ENCODE measurements at places on chromosomes 7 and 10.

DNA sequence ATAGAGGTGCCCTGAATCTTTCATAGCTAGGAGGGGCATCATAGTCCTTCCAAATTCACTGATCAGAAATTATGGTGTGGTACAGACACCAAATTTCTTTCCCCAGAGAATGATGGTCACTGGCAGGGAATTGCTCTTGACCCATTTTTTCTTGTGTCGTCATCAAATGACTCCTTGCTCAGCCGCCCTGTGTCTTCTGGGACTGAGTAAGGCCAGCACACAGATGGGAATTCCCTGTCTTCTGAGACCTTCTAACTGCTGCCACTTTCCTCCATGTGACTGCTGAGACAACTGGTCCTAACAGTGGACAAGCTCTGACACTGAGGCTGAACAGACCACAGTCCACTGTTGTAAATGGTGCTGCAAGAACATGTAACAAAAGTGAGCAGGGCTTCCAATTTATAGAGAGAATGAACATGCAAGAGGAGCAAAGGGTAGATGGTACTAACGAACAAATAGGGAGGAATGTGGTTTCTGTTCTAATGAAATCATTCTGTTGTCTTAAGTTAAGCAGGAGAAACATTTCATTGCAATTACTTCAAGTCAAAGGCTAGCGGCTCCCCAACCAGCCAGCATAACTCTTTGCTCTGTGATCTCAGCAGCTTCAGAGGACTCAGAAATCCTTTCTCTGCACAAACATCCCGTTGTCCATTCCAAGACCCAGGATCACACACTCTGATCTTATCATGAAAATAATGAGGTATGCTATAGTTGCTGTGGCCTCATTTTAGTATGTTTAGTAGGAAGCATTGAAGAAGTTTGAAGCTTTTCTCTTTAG lies 235.9 kb upstream of the PRSS1 start:
- DNase-seq, result no peak

DNA sequence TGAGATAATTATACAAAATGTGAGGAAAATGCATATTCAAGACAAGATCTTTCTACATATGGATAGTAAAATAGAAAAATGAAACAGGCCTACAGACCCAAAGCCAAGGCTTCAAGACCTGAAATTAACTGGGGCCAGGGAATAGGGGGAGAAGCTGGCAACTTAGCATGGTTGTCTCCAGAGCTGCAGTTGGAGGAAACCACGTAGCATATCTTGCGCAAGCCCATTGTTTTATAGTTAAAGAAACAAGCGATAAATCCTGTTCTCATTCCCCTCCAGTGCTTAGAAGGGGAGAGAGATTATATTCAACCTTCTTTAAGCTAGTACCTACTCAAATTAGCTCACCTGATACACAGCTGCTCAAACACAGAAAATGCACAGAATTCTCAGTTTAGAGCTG lies 197.1 kb downstream of the SORCS1 start:
- no peak for DNase-seq

DNA sequence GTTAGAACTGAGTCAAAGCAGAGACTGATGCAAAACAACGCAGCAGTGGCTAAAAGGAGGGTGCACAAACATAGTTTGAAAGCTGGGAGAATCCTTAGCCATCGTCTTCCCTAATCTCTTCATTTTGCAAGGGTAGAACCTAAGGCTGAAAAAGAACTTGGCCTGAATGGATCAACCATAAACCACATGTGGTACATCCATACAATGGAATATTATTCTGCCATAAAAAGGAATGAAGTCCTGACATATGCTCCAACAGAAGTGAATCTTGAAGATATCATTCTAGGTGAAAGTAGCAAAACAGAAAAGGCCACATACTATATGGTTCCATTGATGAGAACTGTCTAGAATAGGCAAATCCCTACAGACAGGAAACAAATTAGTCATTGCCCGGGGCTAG lies 330.3 kb upstream of the NPVF start:
- DNase-seq, result no peak

- DNase-seq, result no peak
Measured at GRCh38 chr7:17558558-17559332, 260.3 kb downstream of the AHR start.

DNA sequence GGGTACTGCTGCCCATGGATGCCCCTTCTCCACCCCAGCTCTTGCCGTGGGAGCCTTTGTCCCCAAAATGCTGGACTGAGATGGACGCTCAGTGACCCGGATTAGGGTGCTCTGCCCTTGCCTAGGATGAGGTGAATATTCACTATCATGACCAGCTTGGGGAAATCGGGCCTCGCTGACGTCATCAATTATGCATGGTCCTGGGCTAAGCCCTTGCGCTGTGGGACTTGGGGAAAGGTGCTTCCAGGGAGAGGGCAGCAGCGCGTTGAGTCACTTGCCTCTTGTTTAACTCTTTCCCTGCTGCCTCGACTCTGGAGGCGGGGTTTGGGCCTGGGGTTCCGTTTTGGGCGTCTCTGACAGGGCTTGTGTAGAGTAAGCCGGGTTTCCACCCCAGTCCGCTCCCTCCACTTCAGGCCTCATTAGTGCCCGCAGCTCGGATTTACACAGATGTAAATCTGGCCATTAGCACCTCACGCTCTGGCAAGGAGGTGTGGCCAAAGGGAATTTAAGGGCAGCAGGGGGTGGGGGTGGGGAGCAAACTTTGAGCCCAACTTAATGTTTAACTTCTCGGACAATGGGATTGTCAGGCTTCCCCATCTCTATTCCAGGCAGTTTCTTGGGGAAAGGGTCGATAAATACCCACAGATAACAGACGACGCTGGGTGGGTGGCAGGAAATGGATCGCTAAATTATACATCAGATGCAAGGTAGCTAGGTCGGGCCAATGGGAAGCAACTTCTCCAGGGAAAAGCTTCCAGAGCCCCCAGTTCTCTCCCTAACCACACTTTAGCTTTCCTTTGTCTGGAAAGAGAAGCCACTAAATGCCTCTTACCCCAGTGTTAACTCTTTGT lies 51.3 kb upstream of the TCF7L2 start:
- no peak for DNase-seq

DNA sequence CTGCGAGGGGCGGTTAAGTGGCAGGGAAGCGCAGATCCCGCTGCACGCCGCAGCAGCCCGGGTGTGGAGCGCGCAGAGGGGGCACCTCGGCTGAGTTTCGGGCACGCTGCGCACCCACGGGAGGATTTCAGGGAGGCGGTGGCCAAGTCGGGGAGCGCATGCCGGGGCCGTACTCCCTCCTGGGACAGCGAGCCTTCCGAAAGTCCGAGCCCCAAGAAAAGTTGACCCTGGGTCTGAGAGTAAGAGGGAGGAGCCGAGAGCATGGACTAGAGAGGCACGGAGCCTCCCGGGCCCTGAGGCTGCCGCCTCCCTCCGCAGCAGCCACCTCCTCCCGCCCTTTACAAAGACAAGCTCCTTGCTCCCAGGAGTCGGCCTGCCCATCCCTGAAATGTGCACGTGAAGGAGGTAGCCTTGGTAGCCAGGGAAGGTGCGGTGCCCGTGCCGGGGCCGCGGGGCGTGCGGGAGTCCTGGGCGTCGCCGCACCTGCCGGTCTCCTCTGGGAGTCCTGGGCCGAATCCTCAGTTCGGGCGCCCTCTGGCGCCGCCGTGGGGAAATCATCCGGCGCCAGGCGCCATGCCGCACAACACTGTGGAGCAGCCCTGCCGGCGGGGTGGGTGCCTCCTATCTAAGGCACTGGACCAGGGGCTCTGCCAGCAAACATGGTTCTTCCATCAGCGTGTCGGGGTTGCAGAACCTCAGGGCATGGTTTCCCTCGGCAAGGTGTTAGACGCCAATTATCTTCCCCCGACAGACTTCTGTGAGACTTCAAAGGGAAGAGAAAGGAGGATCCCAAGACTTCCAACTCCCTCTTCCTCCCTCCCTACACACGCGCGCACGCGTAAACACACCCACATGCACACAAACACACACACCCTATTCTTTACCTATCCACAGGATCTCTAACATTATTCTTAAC lies 104.0 kb downstream of the TRIL start:
- peak; percentile 93 for DNase-seq

- no peak for DNase-seq
Measured at GRCh38 chr7:142806957-142807356, 36.2 kb downstream of the PRSS2 start.
